Hematopoietic multipotent progenitor cell treated with erythropoietin and hydrocortisone succinate and interleukin-3 and kit ligand, for 4 days (in vitro differentiated cells): ENCODE measurements at places on chromosomes 7 and 10.

GRCh38 chr10:30671026-30671616 lies 41.6 kb upstream of the LYZL2 start:
- DNase-seq: peak; percentile 77

DNA sequence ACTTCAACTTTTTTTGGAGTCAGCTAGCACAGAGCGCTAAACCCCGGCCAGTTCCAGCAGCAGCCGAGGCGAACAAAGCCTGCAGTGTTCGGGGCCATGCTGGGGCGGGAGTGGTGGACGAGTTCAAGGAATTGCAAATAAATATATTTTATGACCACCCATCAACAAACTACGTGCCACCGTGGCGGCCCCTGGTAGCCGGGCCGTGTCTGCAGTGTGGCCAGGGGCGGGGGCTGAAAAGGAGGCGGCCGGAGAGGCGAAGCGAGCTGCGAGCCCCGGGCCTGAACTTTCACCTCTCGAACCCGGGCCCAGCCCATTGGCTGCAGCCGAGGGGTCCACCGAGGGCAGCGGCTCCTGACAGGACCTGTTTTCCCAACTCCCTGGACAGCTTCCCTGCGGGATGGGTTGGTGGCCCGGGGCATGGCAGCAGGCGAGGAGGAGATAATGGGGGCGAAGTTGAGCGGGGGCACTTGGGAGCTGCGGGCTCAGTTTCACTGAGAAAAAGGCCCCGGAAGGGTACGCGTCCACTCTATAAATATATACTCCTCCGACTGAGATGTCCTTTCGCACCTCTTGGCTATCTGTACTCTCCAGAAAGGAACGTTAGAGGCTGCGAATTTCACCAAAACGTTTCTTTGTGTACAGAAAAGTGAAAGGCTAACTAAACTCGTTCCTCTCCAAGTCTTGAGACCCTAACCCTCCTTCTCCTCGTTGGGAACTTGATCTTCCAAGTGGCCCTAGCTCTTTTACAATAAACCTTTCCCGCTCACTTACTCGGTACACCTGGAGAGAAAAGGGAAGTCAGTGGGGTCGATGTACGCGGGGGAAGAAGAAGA lies 164.6 kb upstream of the PPP1R3A start:
- peak; percentile 16 for DNase-seq

GRCh38 chr10:59336632-59337031 lies 25.7 kb downstream of the FAM13C start:
- no peak for DNase-seq

- DNase-seq: no peak
These were observed 141.6 kb downstream of the HIBADH start for GRCh38 chr7:27520815-27521790.

DNA sequence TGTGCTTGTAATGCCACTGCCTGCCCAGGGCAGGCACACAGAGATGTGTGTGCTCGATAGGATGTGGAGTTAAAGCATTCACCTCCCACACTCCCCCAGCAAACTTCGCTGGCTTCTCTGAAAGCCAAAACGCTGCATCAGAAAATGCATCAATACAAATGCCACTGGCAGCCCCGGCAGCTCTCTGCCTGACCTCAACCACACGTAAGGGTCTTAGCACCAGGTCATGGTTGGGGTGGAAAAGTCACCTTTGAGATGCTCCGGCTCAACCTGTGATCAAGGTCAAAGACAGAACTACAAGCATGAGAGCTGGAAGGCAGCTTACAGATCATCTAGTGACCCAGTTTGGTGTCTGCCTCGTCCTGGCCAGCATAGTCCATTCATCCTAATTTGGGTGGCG lies 114.4 kb upstream of the NANOS1 start:
- DNase-seq: no peak

DNA sequence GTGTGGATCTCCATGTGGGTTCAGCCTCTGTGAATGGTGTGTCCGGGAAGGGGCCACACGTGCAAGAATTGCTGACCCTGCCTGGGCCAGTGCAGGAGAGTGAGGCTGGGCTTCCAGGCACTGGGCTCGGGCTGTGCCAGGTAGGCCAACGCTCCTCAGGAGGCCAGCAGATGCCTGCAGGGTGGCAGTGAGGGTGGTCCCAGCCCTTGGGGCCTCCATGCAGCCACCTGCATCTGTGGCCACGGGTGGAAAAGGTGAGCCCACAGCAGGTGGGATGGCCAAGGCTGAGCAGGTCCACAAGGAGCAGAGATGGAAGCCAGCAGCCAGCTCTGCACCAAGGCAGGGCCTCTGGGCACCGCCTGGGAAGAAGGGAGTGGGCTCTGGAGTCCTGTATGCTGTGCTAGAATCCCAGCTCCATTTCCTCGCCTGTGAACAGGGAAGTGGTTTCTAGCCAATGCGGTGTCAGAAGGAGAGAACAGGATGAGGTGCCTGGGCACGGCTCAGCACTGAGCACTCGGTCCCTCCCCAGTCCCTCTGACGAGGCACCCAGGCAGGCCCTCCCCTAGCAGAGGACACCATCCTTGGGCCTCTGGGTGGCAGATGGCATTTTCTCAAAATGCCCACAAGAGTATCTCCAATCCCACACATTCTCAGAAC lies 31.1 kb upstream of the RET start:
- no peak for DNase-seq

GRCh38 chr7:93279541-93279940 lies 47.4 kb downstream of the VPS50 start:
- DNase-seq: no peak

GRCh38 chr10:59284118-59284975 lies 78.0 kb downstream of the FAM13C start:
- no peak for DNase-seq

- DNase-seq: no peak
These were observed 210.3 kb downstream of the CAMK1D start for GRCh38 chr10:12559578-12560178.

GRCh38 chr10:35470925-35471315 lies 134.2 kb upstream of the GJD4 start:
- no peak for DNase-seq

DNA sequence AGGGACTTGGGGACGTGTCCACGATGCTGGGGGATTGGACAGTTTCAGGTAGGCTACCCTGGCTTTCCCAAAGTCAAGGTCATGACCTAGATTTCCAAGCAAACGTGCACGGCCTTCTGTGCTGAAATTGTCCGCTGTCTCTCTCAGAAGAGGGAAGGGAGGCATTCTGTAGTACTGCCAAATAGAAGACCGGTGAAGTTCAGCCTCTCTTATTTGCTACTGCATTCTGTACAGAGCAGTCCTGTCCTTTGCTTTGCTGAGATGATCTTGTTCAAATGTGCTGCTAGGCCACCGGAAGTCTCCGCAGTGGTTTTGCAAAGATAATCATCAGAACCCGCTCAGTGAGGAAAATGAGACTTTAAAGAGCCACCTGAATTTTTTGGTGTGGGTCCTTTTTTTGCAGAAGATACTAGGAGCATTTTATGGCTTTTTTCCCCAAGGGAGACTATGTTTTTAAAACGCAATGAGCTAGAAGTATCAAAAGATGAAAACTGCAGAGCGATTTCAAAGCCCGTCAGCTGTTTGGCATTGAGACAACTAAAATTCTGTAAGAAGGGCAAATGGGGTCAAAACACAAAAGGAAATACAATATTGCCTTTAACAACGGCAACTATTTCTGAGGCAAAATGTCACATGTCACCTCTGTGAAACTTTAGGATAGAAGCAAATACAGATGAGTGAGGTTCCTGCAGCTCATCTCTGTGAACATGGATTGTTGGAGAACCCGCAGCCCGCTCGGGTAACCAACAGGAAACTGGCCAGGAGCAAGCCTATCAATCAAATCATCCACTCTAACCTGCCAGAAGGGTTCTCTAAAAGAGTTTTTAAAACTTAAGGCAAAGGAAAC lies 1.3 kb upstream of the NMT2 start:
- DNase-seq: peak; percentile 83

- DNase-seq: no peak
These were observed 298.3 kb downstream of the ARL4A start for GRCh38 chr7:12985752-12986151.

DNA sequence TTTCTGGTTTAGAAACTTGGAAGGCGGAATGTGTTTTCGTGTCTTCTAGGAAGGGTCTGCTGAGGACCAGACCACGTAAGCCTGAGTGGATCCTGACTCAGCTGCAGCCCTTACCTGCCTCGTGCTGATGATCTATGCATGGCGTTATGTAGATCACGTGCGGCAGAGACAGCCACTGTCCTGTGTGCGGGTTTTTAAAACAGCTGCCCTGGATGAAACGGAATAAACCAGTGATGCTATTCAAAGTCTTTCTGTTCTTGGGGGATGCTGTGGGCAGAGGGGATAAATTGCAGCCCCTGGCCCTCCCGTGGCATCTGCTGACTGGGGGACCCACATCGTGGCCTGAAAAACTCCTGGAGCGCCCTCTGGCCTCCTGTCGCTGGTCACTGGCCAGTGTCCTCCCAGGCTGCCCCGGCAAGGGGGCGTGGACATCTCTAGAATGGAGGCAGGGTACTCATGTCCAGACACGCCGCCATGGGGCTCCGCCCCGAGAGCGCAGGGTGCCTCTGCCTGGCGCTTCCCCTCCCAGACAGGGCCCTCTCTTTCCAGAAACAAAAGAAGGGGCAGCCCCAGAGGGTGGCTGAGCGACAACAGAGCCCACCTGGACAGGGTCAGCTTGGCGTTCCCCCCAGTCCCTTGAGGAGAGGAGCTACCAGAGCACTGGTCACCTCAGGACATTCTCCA lies 13.2 kb downstream of the ALKBH4 start:
- DNase-seq: no peak
